Thyroid gland (tissue), 4 donors: ENCODE measurements at places on chromosomes 13 and 19.
A peak's percentile ranks its signal among the peaks of the same experiment; 100 is the strongest.

GRCh38 chr13:24152292-24153214 is 8.0 kb upstream of the SPATA13 start:
- no peak for DNase-seq

DNA sequence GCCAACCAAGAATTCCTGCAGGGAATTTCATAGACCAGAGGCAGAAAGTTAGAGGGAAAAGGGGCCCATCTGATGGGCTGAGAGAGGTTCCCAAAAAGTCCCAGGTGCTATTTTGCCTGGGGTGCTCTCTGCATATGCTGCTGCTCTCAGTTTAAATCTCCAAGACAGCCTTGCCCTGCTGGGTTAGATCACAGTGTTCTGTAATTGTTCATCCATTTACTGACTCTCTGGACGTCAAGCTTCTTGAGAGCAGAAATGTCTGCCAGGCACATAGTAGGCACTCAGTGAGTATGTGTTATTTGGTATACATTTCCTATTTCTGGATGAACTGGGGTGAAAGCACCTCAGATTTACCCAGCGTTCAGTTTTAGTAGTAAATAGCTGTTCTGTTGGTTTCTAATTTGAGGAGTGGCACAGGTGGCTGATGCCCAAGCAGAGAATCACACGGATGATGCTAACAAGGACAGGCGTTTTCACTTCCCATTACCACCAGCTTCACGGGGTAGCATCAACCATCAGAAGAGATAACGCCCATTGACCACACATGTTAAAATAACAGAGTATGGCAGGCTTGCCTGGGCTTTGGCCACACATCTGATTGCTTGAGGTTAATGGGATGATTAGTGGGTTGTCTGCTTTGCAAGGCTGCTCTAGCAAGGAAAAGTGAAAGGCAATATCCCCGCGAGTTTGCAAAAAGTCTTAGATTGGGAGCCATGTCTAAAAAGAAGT is 161.1 kb downstream of the SLC7A1 start:
- peak; percentile 4 for DNase-seq

- no peak for DNase-seq
Observed at GRCh38 chr13:109332506-109333499, 453.6 kb downstream of the IRS2 start.

DNA sequence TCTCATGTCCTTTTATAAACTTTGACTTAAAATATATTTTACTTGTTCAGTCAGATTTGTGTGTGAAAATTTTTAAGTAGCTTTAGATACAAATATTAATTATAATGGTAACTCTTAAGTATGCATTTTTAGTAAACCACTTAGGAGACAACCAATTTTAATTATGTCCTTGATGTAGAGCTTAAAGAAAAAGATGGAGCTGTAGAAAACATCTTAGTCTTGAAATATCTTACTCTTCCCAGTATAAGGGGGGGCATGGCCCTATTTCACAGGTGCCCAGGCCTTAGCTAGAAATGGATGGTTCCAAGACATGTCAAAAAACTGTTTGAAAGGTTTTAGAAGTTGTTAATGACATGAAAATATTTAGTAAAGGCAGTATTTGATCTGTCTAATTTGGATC is 43.4 kb upstream of the CEACAM21 start:
- no peak for DNase-seq

GRCh38 chr13:51130348-51130747 is 19.3 kb upstream of the C13orf42 start:
- no peak for DNase-seq

- no peak for DNase-seq
Observed at GRCh38 chr13:26601669-26602068, 44.2 kb downstream of the WASF3 start.

- DNase-seq = no peak
Observed at GRCh38 chr13:27770809-27771208, 21.5 kb upstream of the GSX1 start.

DNA sequence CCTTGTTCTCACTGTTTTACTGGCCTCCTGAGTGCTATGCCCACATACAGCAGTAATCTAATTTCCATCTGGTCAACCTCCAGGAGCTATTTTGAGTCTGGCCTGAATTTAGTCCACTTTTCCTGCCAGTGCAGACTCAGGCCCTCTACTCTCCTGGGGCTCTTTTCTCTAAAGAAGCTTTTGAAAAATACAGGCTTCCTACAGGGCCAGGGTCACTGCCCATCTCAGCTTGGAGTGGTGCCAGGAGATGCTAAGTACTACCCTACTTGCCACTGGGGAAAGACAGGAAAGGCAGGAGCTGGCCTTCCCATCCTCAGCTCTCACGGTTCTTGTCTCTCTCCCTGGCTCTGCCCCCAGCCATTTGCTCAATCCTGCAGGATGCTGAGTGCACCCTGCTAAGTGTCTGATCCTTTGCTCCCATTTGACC is 101.7 kb upstream of the SERP2 start:
- DNase-seq = peak; percentile 8

GRCh38 chr13:46382224-46382623 is 4.8 kb downstream of the RUBCNL start:
- DNase-seq = no peak
